ENCODE measurements at places on chromosomes 4 and X.

DNA sequence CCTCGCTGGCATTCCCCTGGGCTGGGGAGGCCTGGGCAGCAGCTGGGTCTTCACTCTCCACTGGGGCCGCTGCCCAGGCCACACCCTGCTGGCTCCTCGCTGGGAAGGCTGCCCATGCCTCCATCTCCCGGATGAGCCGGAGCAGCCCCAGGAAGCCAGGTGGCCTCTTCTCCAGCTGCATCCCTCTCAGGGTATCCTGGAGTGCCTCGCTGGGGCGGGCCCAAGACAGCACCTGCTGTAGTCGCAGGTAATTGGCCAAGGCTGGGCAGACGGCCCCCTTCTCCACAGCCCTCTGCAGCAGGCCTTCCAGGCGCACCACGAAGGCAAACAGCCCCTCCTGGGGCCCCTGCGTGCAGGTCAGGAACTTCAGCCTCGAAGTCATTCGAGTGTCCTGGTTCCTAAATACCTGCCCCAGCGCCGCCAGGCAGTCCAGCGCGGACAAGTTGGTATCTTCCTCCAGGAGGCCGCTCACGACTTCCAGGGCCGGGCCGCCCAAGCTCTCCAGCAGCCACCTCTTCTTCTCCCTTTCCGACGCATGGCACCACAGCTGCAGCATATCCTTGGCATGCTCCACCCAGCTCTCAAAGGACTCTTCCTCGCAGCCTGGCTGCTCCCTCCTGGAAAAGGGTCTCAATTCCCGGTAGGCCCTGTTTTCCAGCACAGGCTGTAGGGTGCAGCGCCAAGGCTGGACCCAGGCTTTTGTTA, 3.7 kb downstream of the PNMA6E start:
- no peak for DNase-seq

DNA sequence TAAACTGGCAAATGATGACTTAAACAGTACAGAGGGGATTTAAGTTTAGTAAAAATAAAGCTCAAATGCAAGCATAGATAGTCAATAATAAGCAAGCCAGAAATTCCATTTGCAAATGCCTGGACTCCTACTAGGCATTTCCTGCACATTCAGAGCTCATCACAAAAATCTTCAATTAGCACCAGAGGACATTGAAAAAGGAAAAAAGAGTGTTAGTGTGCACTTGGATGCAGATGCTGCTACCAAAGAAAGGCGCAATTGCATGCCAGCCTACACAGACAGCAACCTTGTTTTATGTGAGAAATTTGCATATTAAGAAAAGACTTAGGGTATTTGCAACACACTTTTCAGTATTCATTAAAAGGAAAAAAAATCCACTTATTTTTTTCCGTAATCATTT, 282.1 kb downstream of the GRIA2 start:
- no peak for DNase-seq

- DNase-seq, result no peak
Measured at GRCh38 chrX:69197690-69198089, 32.4 kb upstream of the PJA1 start.

GRCh38 chrX:45006002-45006800, 133.2 kb downstream of the KDM6A start:
- peak; percentile 69 for DNase-seq

DNA sequence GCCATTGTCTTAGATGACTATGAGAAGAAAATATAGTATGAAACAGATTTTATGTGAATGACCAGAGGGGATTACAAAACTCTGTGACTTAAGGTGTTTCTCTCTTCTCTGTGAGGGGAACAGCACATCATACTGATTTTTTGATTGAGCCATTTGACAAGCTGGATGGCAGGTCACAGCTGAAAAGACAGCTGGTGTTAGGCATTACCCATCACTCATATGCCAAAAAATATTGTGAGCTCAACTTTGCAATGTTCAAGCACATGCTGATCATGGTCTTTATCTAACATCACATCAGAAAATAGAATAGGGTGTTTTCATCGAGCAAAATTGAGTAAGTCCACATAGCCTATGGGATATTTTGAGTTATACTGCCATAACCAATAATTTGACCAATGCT, 86.7 kb upstream of the TECRL start:
- no peak for DNase-seq

GRCh38 chrX:110310896-110311295, 7.0 kb downstream of the AMMECR1 start:
- peak; percentile 60 for DNase-seq

GRCh38 chr4:47143261-47143660, 111.9 kb downstream of the GABRB1 start:
- DNase-seq, result no peak

DNA sequence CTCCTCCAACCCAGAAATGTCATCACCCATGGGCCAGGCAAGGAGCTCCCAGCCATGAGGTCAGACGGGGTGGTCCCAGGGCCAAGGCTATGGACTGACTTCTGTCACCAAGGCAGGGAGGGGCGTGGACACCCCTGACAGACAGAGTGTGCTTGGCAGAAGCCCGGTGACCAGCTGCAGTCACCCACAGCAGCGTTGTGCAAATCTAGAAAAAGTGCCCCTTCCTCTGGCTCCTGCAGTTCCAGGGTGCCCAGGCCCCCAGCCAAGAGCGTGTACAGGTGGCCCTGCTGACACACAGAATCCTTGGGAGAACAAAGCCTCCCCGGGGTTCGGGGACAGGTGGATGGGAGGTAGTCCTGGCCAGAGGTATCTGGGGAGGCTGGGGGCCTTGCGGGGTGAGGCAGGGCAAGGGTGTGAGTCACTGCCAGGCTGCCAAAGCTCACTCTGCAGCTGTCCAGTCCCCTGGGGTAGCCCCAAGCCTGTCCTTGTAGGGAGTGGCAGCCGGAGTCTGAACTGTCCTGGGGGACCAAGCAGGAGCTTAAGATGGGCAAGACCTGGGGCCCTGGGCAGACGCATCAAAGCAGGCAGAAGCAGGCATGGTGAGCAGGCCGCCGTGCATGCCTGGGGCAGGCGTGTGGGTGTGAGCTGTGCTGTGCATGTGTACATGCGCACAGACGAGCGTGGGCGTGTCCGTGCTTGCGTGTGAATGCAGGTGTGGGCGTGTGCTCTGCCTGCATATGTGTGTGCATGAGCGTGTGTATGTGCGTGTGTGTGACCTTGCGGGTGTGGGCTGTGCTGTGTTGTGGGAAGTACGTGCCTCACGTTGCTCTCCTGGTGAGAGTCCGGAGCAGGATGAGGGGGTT, 3.3 kb downstream of the MYL5 start:
- DNase-seq, result no peak

GRCh38 chr4:138595731-138596460, 353.7 kb upstream of the SLC7A11 start:
- no peak for DNase-seq

DNA sequence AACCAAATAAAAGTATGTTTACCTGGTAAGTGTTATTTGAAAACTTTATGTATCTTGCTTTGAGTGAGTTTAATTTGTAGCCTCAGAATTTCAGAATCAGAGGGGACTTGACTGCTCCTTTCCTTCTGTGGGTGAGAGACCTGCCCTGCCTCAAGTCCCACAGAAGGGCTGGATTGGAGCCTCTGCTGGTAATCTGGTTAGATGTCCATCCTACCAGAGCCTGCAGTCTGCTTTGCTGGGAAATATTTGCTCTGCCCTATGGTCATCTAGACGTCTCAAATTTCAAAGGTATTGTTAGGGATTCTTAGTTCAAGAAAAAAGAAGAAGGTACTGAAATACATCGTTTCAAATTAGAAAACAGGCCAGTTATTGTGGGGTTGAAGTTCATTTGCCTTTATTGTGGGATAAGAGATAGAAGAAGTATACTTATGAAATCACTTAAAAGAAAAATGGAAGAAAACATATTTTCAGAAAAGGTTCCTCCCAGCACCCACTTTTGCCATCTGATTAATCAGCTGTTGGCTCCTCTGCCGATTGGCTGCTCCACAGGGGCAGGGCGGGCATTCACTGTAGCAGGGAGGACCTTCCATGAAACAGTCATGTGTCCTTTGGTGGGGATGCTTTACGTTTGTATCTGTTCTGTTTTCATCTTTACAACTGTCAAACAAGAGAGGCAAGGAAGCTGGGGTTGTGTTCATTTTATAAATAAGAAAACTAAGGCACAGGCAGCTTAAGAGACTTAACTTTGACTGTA, 73.3 kb upstream of the TLR2 start:
- no peak for DNase-seq

DNA sequence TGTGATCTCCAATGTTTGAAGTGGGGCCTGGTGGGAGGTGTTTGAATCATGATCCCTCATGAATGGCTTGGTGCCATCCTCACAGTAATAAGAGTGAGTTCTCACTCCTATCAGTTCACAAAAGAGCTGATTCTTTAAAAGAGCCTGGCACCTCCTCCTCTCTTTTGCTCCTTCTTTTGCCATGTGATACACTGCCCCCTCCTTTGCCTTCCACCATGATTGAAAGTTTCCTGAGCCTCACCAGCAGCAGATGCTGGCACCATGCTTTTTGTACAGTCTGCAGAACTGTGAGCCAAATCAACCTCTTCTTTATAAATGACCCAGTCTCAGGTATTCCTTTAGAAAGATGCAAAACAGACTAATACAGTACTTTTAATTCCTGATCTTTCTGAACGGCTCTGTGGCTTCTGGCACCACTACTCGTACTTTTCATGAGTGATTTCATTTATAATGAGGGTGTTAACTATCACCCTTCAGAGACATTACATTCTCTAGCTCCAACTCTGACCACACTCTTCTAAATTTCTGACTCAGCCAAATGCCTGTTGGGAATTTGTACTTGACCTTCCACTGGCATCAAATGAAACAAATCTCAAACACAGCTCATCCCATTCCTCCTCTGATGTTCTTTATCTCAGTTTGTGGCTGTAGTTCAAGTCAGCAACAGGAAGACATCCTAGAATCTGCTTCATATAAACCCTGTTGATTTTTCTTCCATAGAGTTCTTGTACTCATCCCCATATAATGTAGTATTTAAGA, 4.2 kb downstream of the UFSP2 start:
- no peak for DNase-seq

GRCh38 chr4:60718874-60719273, 481.3 kb upstream of the ADGRL3 start:
- no peak for DNase-seq

- DNase-seq, result no peak
Measured at GRCh38 chrX:124504111-124504983, 158.0 kb downstream of the SH2D1A start.

GRCh38 chr4:160386846-160387245, 1284.0 kb downstream of the RAPGEF2 start:
- DNase-seq, result no peak

DNA sequence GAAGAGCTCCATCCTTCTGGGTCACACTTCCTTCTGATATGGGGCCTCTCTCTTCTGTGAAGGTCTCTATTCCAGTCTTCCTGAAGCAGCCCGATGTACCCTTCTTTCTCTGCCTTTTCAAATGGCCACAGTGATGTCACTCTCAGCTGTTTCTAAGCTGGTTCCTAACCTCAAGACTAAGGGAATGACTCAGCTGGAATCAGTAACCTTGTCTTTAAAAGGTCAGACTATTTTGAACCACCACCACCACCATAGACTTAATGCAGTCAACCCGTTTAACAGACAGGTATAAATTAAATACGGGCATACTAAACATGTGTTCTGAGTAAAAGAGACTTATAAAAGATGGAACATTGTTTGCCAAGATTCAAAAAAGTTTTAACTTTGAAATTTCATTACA, 121.0 kb downstream of the PPA2 start:
- peak; percentile 39 for DNase-seq

DNA sequence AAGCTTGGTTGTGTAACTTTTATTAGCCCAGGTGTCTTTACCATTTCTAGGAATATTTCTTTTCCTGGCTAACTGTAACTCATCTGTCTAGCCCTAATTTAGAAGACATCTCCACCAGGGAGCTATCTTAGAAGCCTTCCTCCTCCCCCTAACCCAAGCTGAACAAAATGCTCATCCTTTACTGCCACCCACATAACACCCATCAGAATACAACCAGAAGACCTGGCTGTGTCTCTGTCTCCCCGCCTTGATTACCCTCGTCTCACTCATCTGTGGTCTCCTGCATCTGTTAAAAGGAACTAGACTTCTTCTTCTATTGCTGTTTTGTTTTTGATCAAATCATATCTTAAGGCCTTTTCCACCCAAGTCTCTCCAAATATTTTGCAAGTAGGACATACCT, 4.8 kb upstream of the TMEM154 start:
- DNase-seq, result no peak

DNA sequence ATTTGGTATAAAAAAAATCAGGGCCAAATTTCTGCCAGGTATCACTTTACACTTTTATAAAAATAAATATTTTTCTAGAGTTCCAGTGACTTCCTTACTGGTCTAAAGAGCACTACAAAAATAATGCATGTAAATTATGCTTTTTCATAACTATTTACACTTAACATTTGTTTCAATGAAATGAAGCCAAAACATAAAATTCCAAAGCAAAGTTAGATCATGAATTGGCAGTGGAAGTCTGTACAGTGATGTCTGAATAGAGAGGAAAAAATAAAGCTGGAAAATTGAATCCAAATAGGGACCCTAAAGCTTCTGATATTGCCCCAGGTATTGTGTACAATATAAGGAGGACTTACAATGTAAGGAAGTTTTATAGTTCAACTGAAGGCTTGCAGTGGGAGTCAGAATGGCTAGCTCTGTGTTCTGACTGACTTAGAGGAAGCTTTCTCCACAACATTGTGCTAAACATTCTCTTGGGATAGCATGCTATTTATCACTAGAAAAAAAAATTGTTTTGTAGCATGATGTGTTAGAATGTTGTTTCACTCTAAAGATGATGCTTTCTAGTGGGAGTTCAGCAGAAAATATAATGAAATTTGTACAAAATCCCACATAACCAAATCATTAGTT, 288.2 kb upstream of the UGT8 start:
- no peak for DNase-seq

GRCh38 chr4:89657931-89658700, 178.8 kb downstream of the SNCA start:
- DNase-seq, result peak; percentile 16

GRCh38 chr4:165766018-165766417, 107.0 kb upstream of the TLL1 start:
- DNase-seq, result no peak

GRCh38 chrX:119407681-119408080, 8.5 kb downstream of the SLC25A43 start:
- DNase-seq, result no peak

- peak; percentile 16 for DNase-seq
Measured at GRCh38 chrX:134460862-134461220, 876 bp downstream of the HPRT1 start.

- no peak for DNase-seq
Measured at GRCh38 chrX:48883729-48884128, 13.8 kb downstream of the TIMM17B start.

DNA sequence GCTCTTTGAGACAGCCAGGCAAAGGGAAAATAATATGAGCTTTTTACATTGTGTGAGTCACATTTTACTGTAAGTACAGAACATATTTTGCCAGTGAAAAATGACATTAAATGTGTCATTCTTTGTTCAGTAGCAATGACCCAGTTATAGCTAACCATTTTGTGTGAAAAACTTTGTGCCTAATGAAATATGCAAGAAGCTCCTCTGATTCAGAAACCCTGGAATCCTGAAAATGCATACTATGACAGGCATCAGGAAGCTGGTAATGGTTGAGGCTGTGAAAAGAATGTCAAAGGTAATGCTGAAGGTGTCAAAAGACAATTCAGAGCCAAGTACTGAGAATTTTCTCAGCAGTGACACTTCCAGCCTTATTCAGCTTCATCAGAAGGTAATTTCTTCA, 549.5 kb upstream of the SMIM31 start:
- DNase-seq, result no peak

- no peak for DNase-seq
Measured at GRCh38 chrX:21972046-21972445, 31.5 kb downstream of the SMS start.
